ENCODE measurements at places on chromosomes 13 and 19.

DNA sequence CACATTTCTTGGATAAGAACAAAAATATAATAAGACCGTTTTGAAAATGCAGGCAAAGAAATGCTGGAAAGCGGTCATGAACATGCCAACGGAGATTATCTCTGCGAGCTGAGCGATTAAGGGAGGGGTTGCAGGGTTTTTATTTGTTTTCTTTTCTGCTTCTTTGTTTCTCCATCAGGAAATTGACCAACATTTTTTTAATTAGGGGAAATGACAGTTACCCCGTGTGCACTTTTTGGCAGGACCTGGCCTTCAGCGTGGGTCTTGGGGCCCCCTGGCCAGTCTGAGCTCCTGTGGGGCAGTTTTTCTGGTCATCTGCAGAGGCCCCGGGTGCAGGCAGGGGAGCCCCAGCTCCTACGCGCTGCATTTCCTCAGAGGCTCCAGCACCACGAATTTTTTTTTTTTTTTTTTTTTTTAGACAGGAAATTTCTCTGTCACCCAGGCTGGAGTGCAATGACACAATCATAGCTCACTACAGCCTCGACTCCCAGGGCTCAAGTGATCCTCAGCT lies 31.3 kb upstream of the HOMER3 start:
- DNase-seq, result no peak

DNA sequence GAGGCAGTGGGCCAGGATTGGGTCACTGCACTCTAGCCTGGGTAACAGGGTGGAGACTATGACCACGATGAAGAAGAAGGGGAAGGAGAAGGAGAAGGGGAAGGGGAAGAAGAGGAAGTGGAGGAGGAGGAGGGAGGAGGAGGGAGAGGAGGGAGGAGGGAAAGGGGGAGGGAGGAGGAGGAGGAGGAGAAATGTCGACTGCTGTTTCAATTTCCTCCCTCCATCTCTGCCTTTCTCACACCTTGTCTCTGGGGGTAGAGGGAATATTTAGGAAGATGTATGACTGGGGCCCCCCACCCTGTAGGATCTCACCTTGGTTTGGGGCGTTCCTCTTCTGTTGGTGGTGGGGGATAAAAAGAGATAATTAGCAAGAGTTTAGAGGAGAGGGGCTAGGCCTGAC lies 3.8 kb downstream of the TNNT1 start:
- no peak for DNase-seq

GRCh38 chr19:33679696-33680095 lies 57.9 kb downstream of the CHST8 start:
- no peak for DNase-seq

GRCh38 chr13:52810011-52810410 lies 38.4 kb downstream of the PCDH8 start:
- no peak for DNase-seq

- no peak for DNase-seq
Measured at GRCh38 chr19:18230941-18231734, 4.9 kb upstream of the PDE4C start.
